Effector memory CD4-positive, alpha-beta T cell (primary cell): ENCODE measurements at places on chromosomes 2 and 18.

DNA sequence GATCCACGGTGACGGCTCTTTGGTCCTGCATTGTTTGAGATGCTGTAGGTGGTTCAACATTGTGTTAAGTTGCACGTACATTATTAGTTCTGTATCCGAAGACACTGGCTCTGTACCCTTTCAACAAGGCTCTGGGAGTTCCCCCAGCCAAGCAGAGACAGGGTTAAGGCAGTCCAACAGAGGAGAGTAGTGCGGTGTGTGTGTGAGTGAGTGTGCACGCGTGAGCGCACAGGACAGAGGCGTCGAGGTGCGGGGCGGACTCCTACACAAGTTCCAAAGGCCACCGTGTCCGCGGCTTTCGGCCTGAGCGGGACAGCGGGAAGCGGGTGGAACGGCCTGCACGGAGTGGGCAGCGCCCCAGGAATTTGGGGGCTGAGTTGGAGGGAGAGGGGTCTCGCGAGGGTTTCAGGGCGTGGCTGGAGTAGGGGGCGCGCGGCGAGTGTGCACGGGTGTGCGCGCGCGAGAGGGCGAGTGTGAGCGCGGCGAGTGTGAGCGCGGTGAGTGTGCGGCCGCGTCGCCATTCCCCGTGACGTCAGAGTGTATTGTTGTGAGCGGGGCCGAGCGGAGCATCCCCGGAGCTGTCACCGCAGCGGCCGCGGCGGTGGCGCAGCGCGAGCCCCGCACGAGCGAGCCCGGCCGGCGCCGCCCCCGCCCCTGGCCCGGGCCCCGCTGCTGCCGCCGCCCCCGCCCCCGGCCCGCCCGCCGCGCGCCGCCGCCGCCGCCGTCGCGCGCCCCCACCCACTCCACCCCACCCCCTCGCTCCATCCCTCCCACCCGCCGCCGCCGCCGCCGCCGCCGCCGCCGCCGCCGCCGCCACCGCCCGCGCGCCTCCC, at the start of gene ASXL3:
Gene ASXL3, plus strand, starts transcription at position 535 of the 833 bp plus-strand sequence. CDS start 413 bp downstream, outside the sequence.
- DNase-seq, result no peak

- DNase-seq, result no peak
Measured at GRCh38 chr2:44342854-44343253, 18.4 kb downstream of the PREPL start.

- no peak for DNase-seq
Measured at GRCh38 chr2:178234648-178235047, 40.3 kb downstream of the OSBPL6 start.

GRCh38 chr2:11542275-11542819, 8.5 kb downstream of the GREB1 start:
- no peak for DNase-seq

- no peak for DNase-seq
Measured at GRCh38 chr2:216335252-216335651, 37.0 kb downstream of the MARCHF4 start.

GRCh38 chr2:119366161-119366648, 429 bp downstream of the C2orf76 start:
- DNase-seq, result no peak

GRCh38 chr18:44758861-44759631, 78.4 kb downstream of the SETBP1 start:
- DNase-seq, result no peak

DNA sequence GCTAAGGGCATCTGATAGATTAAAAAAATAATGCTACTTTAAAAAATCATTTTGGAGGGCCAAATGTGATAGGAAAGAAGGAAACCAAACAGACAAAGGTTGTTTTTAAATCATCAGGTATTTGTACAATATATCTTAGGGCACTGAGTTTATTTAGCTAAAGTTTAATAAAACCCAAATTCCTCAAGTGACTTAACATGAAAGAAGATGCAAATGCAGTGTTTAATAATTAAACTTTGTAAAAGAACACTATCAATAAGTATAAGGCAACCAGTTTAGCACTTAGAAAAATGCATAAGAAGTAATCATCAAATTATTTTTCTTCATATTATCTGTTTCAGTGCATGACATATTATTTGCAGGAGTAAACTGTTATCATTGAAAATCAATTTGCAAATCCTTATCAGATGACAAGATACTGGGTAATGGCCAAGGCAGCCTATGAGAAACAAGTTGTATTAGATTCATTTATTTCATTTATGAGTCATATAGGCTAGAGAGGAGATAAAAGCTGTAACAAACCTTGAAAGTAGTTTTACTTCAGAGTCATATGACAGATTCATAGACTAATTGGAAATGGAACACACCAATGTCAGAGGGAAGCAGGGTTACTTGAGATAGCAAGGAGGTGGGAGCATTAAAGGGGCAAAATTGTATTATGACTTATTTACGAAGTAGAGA, 165.5 kb downstream of the GCA start:
- no peak for DNase-seq

- no peak for DNase-seq
Measured at GRCh38 chr2:29751390-29751789, 170.0 kb downstream of the ALK start.
